ENCODE measurements at places on chromosomes 16 and 17. TPM values are rescaled to one million over a fixed set of nuclear protein-coding genes. Genes with fewer than 3 reads are reported as not detected.

- peak; percentile 83 for DNase-seq
Observed at GRCh38 chr16:81738783-81739496, 40.2 kb upstream of the PLCG2 start.

DNA sequence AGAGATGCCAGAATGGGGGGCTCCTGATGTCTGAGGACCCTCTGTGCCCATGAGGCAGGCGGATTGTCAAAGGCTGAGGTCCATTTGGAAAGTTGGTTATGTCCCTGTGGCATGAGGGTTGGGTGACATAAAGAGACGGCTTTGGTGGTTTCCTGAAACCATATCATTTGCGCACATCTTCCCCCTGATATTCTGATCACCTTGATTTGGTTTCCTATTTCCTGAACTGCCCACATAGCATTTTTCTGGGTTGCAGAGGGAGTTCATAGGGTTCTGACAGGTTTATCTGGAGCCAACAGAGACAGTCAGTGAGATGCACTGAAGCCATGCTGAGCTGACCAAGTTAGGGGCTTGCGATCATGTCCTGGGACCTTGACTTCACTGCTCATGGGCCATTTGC lies 15.7 kb upstream of the RNF222 start:
- DNase-seq, result no peak

KRT40 gene
- not detected for total RNA-seq

GRCh38 chr17:48179071-48179945 lies 71.7 kb downstream of the SNX11 start:
- no peak for DNase-seq

DNA sequence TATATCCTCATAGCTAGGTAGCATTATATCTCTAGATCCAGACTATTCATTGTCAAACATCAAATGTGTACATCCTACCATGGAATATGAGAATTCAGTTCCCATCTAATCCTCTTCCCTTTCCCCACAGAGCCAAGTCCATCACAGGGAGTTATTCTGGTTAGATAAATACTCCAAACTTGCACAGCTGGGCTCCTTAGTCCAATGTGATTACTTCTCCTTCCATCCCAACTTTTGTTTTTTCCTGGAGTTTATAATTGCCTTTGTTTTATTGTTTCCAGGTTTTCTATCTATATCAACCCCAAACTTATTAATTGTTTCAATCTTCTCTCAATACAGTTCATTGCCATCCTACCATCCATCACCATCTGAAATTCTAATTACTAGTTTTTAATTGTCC lies 59.9 kb downstream of the MYH11 start:
- DNase-seq, result no peak

DNA sequence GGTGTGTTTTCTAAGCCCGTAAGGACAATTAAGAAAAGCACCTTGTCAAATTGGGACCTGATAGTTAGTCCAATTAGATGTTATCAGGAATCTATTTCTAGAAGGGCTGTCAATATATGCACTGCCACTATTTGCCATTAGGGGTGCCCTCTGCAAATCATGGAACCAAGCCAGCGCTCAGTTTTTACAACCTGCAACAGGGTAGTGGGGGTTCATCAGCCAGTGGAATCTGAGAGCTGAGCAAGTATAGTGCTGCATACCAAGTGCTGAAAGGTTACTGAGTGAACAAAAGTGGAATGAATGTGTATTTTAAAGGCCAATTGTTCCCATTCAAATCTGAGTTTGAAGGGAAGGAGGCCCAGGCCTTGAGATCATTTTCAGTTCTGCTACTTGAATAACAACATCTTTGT lies 10.4 kb downstream of the PRR11 start:
- no peak for DNase-seq

DNA sequence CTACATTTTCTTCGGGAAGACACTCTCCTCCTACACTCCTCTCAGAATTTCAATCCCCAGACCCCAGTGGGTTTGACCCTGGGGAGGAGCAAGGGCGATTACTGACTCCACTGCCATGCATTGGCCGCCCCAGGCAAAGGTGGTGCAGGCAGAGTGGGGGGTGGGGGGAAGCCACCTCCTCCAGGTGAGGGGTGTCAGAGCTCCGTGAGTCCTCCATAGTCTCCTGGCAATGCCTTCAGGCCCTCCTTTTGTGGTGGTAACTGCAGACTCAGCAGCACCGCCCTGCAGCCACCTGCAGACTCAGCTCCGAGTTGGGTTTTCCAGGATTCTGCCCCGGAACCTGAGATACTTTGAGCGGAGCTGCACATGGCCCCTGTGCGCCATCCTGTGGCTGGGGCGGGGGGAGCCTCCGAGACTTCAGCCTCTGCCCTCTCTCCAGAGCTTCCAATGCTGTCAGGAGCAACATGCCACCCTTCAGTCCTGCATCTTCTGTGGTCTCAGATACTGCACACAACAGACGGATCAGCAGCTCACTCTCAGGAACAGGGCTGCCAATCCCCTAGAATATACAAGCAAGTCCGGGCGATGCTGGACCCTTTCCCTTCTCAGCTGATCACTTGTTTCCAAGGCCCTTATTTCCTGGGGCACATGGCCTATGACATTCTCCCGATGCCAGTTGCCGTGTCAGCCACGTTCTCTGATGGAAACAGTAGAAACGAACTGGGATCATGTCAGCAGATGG lies 2.4 kb upstream of the SLC47A2 start:
- peak; percentile 52 for DNase-seq

DNASE1 gene
- 18.4 TPM for total RNA-seq

- DNase-seq, result no peak
Observed at GRCh38 chr17:65977041-65977440, 214.9 kb downstream of the CEP112 start.

PRSS36 gene
- total RNA-seq, result 3.5 TPM

- DNase-seq, result no peak
Observed at GRCh38 chr17:45946841-45947256, 52.2 kb upstream of the STH start.

OR1E2 gene
- not detected for total RNA-seq

CSH1 gene
- not detected for total RNA-seq

CACNG1 gene
- total RNA-seq, result not detected

DNA sequence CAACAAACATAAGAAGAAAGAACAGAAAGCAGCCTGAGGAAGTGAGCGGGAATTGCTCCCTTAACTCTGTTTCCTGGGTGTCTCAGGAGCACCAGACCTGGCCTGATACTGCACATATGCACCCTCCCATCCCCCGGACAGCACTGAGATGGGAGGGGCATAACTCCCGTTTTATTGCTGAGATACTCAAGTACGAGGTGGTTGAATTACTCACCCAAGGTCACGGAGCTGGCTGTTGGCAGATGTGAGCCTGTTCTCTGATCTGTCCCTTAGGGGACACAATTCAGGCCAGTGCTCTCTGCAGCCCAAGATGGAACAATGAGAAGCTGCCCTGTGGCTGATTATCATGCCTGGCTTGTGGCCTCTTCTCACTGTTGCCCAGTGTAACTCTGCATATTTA lies 9.1 kb upstream of the MED9 start:
- DNase-seq, result no peak

DNA sequence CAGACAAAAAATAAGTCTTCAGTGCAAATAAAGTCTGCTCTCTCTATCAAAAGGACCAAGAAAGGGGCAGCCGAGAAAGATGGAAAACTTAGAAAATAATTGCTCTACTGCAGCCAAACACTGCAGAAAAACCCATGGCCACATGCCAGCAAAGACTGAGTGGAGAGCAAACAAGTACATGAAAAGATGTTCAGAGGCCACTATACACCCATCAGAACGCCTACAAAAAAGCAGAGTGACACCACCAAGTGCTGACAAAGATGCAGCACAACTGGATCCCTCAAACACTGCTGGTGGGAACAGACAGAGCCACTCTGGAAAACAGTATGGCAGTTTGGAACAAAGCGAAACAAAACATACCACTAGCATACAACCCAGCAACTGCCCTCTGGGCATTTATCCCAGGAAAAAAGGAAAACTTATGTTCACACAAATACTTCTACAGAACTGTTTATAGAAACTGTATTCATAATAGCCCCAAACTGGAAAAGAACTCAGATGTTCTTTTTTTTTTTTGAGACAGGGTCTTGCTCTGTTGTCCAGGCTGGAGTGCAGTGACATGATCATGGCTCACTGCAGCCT lies 36.7 kb downstream of the KIAA0753 start:
- no peak for DNase-seq

DNA sequence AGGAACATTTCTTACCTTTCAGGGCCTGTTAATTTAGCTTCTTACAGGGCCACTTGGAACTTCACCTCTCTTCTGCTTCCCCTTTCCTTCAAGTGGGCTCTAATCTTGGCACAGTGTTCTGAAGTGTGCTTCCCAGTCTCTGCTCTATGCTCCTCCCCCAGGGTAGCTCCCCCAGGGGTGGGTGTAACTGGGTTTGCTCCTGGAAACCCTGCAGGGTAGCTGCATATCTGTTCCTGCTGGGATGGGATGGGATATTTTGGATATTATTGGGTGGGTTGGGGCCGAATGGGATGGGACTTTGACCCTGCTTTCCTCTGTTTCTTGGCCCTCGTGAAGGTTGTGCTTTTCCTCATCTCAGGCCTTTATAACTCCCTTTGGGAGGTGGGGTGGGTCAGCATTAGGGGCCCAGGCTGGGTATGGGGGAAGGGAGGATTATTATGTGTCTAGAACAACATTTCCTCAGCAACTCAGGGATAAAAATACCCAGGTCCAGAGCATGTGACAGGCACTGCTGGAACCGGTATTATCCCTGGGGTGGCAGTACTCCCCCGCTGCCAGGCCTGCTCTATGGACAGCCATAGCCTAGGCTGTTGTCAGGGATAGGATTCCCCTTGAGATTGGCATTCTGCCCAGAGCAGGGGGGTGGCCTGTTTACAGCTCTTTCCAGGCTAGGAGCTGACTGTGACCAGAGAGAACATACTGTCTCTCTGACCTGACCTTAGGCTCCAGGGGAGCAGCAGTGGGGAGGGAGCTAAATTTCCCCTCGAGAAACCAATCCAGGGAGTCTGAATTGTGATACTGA lies 5.0 kb downstream of the NFE2L1 start:
- DNase-seq, result peak; percentile 35

NFAT5 gene
- 62.3 TPM for total RNA-seq

GRCh38 chr17:68320311-68320865 lies 29.1 kb downstream of the ARSG start:
- no peak for DNase-seq

- no peak for DNase-seq
Observed at GRCh38 chr17:46950997-46951621, 27.9 kb downstream of the RPRML start.

DNA sequence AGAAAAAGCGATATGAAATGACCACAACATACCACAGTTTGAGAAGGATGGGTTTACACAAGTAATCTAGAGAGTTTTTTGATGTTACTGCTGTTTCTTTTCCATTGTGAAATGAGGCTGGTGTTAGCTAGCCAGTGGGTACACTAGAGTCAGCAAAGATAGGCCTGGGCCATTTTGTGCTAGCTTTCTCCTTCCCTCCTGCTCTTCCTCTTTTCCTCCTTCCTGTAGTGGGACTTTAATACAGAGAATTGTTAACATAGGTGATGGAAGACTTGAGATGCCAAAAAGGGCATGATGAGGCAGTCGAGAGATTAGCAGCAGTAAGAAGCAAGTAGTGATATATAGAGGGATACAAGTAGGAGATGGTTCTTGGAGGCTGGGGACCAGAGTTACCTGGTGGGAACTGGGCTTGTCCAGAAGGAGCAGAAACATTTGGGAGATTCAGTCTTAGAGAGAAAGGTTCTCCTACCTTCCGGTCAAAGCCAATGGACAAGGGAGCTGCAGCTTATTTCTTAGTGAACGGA lies 7.7 kb downstream of the NSRP1 start:
- DNase-seq, result no peak

DNA sequence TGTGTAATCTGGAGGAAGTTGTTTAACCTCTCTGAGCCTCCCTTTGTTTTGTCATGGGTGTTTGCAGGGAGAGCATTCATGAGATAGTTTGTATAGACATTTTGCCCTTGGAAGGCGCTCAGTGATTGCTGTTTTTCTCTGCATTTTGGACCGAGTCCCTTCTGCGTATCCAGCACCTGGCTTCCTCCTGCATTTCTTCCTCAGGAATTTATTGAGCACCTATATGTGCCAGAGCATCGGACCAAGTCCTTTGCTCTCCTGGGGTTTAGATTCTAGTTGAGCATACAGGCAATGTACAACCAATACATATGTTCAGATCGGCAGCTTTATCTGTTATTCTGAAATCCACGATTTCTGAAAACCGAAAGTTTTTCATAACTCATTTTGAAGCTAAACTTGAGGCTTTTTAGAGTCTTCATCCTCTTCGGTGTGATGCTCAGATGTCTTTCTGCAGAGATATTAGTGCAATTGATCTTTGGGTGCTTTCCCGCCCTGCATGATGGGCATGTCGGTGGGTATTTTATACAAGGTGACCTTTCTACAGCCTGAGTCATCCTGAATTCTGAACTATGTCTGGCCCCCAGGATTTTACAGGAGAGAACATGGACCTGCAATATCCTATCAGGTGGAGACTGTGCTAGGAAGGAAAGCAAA lies 4.1 kb downstream of the IL4R start:
- no peak for DNase-seq

GRCh38 chr17:10871914-10872313 lies 34.0 kb upstream of the PIRT start:
- peak; percentile 78 for DNase-seq

TMEM114 gene
- total RNA-seq, result not detected

OR2C1 gene
- total RNA-seq, result not detected

- DNase-seq, result no peak
Observed at GRCh38 chr16:89476811-89477261, 13.5 kb downstream of the ANKRD11 start.

DNA sequence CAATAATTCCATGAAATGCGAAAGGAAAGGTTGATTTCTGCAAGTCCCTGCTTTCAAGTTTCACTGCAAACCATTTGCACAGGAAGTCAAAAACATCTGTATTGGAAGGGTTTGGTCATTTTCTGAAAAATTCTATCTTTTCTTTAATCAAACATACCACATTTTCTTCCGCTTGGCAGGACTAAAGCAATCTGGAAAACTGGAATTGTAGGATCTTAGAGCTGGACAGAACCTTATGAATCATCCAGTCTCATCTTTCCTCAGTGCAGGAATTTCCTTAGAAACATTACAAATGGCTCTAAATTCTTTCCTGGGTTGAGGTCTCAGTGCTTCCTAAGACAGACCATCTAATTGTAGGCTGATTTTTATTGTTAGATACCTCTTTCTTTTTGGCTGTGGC lies 111.5 kb upstream of the ELAC2 start:
- no peak for DNase-seq

- no peak for DNase-seq
Observed at GRCh38 chr16:28279006-28279405, 13.3 kb upstream of the SBK1 start.

All from upper lobe of right lung (tissue), 1 donor.